Hematopoietic multipotent progenitor cell treated with erythropoietin and hydrocortisone succinate and interleukin-3 and kit ligand, for 8 days (in vitro differentiated cells): ENCODE measurements at places on chromosomes 2 and 18.

- DNase-seq, result no peak
Observed at GRCh38 chr18:75139226-75139911, 69.6 kb downstream of the PTGR3 start.

- DNase-seq, result no peak
Observed at GRCh38 chr2:220753486-220753885, 818.6 kb downstream of the EPHA4 start.

GRCh38 chr2:127378720-127379119, 9.1 kb downstream of the MAP3K2 start:
- no peak for DNase-seq

- no peak for DNase-seq
Observed at GRCh38 chr2:160380000-160380570, 113.5 kb downstream of the RBMS1 start.

DNA sequence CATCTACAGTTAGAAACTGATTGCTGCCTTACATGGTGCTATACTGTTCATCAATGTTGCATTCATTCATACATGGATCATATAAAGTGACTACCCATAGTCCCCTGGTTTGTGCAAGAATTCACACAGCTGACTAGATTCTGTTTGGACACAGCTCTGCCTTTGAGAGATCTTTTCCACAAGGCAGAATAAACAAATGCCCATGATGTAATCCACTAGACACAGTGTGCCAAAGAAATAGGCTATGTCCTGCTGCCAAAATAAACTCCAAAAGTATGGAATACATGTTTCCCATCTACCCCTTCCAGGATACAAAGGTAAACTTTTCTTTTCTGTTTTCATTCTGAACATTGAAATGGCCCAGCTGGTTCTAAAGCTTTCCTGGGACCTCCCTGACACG, 269.4 kb upstream of the CHAC2 start:
- DNase-seq, result no peak

DNA sequence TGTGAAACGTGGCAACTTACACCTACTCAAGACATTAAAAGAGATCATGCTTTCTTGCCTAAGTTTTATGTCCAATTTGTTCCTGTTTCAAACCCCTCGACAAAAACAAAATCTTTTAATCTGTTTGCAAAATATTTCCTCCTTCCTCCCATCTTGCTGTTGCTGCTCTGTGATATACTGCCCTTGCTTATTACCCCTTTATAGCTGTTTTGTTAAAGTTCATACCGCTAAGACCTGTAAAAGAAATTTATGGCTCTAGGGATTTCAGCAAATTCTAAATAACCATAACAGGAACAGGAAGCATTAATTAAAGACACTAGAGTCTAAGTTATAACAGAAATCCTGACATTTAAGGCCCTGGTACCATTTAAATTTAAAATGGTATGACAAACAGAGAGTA, 1268.2 kb upstream of the PIK3C3 start:
- no peak for DNase-seq

DNA sequence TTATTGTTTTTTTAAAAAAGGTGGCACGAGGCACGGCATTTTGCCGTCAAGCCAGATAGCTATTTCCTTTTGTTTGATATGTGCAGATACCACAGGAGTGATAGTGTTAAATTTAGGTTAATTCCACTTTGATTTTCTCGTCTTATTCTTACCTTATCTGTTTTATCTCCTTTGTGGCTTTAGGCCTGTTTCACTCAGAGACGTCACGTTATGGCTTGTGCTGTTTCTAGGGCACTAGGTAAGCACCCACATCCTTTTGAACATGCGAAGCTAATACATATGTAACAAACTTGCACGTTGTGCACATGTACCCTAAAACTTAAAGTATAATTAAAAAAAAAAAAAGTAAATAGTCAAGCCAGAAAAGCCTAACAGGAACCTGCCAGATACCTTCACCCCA, 57.8 kb downstream of the C18orf63 start:
- DNase-seq, result no peak

- DNase-seq, result no peak
Observed at GRCh38 chr18:54877076-54877475, 48.8 kb downstream of the RAB27B start.

DNA sequence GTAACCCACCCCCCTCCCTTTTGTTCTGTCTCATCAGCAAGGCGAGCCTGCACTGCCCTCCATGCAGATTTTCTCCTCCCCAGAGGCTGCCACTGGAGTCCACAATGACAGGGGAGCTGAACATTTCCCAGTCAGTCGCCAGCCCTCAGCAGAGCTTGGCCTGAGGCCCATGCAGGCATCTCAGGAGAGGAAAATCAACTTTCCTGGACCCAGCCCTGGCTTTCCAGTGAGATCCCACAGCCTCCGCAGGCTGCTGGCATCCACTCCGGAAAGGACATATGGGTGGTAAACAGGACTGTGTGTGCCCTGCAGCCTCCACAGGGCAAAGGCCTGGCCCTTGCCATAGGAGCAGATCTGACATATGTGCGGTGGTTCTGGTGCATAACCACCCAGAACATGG, 253.8 kb downstream of the TNS1 start:
- DNase-seq, result no peak

DNA sequence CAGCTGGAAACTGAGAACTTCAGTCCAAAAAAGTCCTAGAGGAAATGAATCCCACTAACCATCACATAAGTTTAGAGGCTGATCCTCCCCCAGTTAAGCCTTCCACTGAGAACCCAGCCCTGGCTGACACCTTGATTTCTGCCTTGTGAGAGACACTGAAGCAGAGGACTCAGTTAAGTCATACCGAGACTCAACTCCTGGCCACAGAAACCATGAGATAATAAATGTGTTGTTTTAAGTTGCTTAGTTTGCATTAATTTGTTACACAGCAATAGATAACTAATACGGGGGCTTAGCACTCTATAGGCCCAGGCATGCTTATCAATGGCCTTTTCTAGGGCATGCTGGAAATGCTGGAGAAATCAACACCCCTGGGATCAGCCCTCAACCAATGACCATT, 3.4 kb upstream of the ADD2 start:
- DNase-seq, result no peak
